Nucleus accumbens (tissue), 56 donors: ENCODE measurements at places on chromosomes 3 and 15.

- peak; percentile 75 for DNase-seq
Measured at GRCh38 chr3:23480329-23480714, 277.2 kb downstream of the UBE2E2 start.

- DNase-seq, result no peak
Measured at GRCh38 chr3:65810302-65810701, 228.4 kb downstream of the MAGI1 start.

- no peak for DNase-seq
Measured at GRCh38 chr3:157533298-157534070, 30.3 kb upstream of the VEPH1 start.

DNA sequence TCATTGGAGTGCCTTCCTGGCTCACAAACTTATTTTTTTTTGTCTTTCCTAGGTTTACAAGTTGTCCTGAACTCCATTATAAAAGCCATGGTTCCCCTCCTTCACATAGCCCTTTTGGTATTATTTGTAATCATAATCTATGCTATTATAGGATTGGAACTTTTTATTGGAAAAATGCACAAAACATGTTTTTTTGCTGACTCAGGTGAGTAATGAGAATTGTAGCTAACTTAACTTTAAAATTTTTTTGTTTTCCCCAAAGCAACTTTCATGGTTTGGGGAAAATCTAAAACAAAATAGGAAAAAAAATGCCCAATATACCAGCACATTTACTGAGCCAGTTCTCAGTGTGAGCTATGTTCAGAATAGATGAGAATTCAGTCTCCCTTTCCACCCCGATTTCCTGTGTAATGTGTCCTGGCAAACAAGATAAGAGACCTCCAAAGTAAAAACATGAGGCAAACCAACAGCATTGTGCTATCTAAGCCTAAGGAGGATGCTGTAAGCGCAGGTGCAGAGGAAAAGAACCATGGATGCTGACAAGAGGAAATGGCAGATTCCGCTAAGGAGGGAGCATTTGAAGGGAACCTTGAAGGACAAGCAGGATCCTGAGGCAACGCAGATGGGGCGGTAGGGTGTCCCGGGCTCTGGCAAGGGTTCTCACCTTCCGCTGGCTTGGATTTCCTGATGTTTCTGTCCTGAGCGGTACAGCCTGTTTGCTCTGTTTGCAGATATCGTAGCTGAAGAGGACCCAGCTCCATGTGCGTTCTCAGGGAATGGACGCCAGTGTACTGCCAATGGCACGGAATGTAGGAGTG, 171.4 kb downstream of the CACNA1D start:
- DNase-seq, result no peak

- no peak for DNase-seq
Measured at GRCh38 chr15:40696228-40696627, 1.3 kb downstream of the RAD51 start.

DNA sequence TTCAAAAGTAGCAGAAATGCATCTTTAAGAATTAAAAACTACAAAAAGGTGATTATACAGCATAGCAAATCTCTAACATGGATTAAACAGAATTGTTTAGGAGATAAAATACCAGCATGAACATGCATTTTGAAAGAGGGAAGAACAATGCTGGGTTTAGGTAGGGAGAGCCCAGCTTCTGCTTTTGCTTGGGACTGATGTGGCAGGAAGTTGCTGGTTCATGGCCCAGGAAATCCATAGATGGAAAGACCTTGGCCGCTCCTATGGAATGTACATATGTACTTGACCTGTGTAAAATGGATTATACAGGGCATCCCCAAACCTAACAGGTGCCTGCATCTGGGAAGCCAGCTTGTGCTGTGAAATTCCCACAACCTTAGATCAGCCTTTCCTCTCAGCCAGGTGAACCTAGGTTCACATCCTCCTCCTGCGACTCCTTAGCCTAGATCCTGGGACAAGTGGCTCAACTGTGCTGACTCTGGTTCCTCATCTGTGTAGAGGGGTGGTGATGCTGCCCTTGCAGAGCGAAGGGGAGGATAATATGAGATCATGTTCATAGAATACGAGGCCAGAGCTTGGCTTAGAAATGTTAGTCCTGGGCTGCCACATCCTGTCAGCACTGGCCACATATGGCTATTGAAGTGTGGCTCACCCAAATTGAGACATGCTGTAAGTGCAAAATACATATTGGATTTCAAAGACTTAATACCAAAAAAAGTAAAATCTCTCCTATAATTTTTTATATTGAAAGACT, 47.0 kb upstream of the PLXNA1 start:
- DNase-seq, result no peak

GRCh38 chr15:63334821-63335220, 46.8 kb downstream of the CA12 start:
- DNase-seq, result no peak

- DNase-seq, result no peak
Measured at GRCh38 chr3:182729903-182730674, 63.2 kb upstream of the ATP11B start.

DNA sequence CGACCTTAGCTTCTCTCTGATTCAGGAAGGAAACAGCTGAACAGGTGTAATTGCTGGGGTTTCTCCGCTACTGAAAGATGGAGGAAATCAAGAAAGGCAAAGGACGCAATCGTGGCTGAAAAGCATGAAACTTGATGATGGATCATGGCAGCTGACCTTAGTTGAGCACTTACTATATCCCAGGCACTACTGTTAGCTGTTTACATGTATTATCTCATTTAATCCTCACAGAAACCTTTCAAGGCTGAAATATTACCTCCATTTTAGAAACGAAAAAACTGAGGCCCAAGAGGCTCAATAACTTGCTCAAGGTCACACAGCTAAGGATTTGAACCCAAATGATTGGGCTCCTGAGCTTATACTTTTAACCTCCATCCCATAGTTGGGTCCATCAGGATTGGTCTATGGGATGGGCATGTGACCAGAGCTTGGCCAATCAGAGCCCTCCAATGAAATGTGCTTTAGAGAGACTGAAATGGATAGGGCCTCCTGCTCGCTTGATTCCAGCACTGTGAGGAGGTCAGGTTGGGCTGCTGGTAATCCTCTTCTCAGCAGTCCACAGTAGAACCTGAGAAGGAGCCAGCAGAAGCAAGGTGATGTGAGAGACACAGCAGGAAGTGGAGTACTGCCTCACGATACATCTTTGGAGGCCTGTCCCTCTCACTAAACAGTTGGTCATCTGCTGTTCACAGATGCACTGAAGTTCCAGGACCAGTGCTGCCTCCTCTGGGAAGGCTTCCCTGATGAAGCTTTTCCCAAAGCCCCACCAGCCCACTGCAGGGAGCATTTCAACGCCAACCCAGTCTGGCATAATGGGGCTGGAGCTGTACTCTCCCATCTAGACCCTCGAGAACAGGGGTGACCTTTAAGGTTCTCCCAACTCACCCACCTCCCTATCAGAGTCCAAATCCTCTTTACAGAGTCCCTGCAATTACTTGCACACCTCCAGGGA, 10.4 kb downstream of the CLN6 start:
- no peak for DNase-seq

- no peak for DNase-seq
Measured at GRCh38 chr3:183182732-183183610, 20.4 kb upstream of the LAMP3 start.

GRCh38 chr3:18389108-18389733, 35.9 kb downstream of the SATB1 start:
- no peak for DNase-seq

GRCh38 chr15:100760357-100760903, 119.2 kb upstream of the ALDH1A3 start:
- DNase-seq, result no peak

GRCh38 chr15:90638963-90639362, 78.2 kb upstream of the BLM start:
- DNase-seq, result no peak

GRCh38 chr3:160644491-160644890, 32.5 kb upstream of the ARL14 start:
- no peak for DNase-seq

DNA sequence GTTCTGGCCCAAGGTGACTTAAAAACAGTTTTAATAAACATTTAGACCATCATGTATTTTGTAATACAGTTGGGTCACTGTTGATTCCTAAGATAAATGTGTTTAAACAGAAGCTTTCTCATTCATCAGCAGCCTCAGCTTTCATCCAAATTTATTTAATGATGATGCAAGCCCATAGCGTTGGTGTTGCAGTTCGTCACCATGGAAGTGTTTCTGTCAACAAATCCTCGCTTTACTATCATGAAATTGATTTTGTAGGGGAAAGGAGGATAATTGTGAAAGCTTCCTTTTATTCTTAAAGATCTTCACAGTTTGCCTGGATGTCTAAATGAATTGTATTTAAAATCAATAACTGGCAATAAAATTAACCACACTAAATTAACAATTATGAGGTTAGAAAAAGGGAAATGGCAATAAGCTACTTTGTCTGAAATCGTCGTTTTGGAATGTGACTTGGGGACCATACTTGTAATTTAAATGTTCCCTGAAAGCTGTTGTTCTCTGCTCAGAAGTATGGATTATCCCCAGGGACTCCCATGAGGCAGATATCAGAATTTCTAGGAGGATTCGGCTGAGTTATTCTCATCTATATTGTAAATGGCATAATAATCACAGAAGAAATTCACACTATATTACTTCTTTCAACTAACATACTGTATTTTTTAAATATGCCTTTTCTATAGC, 29.0 kb downstream of the CMSS1 start:
- no peak for DNase-seq

DNA sequence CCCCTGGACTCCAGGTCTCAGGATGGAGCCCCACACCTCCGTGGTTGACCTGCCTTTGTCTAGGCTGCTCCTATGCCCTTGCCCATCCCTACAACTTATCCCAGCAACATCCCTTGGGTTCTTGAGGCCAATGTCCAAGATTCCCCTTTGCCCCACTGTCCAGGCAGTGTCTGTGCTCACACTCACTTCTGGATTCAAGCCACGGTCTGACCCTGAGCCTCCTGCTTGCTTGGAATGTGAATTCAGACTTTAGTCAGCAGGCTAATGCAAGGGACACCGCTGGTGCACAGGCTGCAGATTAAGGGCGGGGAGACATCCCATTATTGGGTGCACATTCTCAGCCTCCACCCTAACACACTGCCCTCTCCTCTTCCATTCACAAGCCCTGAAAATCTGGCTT, 154.1 kb downstream of the WNT5A start:
- no peak for DNase-seq
